ENCODE measurements at places on chromosomes 1 and 21.

GRCh38 chr1:91603409-91603808 is 102.8 kb downstream of the CDC7 start:
- no peak for DNase-seq

DNA sequence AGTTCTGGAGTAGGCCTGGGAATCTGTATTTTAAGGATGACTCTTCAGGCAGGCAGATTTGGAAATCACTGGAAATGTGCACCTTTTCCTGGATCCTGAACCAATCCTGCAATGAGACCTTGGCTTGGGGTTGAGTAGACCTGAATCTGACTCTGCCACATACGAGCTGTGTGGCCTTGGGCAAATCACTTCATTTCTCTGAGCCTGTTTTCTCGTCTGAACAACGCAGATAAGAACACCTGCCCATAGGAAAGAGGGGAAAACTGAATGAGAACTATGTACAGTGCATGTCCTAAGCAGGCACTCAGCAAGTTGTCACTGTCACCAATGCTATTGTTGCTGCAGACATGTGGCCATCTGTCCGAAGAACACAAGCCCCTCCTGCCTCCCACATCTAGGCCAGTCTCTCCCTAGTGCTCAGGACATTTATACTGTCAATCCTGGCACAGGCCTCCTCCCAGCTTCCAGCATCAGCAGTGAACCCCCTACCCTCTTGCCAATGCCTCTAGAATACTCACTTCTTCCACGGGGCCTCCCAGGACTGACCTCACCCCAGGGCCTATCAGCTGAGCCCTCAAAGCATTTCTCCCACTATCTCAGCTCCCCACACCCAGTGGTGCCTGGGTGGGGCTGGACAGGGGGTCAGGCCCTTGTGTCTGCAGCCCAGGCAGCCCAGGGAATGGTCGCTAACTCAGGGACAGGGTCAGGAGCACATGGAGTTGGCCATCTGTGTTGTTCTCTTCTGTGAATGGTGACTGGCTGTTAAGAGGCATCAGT is 88.8 kb upstream of the ZBTB40 start:
- no peak for DNase-seq

- DNase-seq = no peak
Measured at GRCh38 chr1:111359376-111359775, 68.2 kb downstream of the OVGP1 start.

- no peak for DNase-seq
Measured at GRCh38 chr1:223353939-223354338, 10.0 kb downstream of the SUSD4 start.

GRCh38 chr1:243291292-243291691 is 35.5 kb downstream of the SDCCAG8 start:
- no peak for DNase-seq

GRCh38 chr1:30668024-30668423 is 55.4 kb downstream of the MATN1 start:
- no peak for DNase-seq

GRCh38 chr21:34372321-34372720 is 3.0 kb upstream of the SMIM11 start:
- DNase-seq = no peak

GRCh38 chr1:76677416-76678405 is 189.6 kb upstream of the ST6GALNAC5 start:
- no peak for DNase-seq

DNA sequence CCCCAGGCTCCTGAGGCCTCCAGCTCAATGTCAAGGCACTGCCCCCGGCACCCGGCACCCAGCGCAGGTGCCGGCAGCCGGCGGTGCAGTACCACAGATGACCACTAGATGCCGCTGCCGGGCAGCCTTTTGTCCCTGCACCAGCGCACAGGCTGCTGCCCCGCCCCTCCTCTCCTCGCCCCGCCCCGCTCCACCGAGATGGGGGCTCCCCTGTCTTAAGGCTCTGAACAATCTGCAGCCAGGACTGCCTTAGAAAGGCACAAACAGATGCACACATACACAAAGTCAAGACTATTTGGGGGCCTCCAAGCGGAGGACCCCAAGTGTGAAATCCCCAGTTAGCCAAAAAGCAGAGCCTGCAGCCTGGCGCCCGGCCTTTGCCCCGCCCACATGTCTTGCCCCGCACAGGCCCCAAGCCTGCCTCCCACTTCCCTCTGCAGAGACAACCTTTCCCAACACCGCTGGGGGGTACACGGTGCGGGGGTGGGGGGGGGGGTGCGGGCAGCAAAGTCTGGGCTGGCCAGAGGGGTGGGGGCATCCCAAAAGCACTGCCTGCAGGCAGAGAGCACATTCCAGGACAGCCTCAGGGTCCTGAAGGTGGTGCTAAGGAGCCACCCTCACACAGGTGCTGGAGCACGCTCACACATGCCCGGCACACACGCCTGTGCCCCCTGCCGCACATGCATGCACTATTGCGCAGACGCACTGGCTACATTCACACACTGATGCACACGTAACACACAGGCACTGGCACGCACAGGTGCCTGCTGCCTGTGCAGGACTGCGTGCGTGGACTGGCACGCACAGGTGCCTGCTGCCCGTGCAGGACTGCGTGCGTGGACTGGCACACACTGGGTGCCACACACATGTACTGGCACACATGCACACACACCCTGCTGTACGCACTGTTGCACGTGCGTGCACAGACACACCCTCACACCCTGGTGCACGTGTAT is 37.1 kb downstream of the ARHGEF16 start:
- DNase-seq = peak; percentile 69

GRCh38 chr1:221630236-221630635 is 111.7 kb downstream of the DUSP10 start:
- no peak for DNase-seq

DNA sequence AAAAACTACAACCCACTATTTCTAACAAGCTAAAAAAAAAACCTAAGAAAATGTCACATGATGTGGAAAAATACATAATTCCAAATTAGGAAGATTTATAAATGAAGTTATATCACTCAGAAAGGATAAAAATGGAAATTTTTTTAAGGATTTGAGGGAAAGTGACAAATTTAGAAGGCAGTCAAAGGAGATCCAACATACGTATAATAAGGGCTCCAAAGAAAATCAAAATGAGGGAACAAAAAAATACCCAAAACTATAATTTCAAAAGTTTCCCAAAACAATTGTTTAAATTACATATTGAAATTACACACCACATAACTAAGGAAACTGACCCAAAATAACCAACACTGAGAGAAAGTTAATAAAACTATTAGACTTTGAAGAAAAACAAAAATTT is 381.1 kb upstream of the KAZN start:
- DNase-seq = no peak

DNA sequence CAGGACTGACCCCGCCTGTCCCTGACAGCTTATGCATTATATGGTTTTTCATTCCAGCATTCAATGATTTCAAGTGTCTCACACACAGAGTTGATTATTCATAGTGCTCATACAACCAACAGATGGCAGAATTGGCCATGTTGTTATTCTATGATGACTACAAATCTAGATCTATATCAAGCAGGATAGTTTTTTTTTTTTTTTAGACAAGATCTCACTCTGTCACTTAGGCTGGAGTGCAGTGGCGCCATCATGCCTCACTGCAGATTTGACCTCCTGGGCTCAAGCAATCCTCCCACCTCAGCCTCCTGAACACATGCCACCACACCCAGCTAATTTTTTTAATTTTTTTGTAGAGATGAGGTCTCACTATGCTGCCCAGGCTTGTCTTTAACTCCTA is 40.1 kb upstream of the LRRC8D start:
- DNase-seq = no peak

GRCh38 chr1:87330057-87330884 is 1.6 kb downstream of the LMO4 start:
- DNase-seq = no peak

DNA sequence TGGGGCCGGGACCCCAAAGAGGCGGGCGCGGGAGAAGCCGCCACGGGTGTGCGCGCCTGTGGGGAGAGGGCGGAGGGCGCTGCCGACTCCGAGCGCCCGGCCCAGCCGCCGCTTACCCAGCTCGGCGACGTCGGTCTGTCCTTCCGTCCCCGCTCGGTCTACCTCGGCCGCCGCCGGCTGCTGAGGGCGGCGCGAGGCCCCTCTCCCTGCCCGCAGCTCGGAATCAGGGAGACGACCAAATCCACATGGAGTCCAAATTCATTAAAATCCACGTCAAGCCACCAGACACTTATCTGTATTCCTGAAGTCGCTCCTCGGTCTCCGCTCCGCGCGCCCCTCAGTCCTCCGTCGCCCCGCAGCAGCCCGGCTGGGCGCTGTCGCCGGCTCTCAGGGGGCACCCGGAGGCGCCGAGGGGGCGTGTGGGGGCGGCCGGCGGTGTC is 637 bp downstream of the PLXNA2 start:
- DNase-seq = no peak

- no peak for DNase-seq
Measured at GRCh38 chr21:31351438-31351837, 7.4 kb upstream of the TIAM1 start.

GRCh38 chr1:160419838-160420169 is 19.4 kb downstream of the VANGL2 start:
- DNase-seq = no peak
